ENCODE measurements at places on chromosomes 7 and 10.

DNA sequence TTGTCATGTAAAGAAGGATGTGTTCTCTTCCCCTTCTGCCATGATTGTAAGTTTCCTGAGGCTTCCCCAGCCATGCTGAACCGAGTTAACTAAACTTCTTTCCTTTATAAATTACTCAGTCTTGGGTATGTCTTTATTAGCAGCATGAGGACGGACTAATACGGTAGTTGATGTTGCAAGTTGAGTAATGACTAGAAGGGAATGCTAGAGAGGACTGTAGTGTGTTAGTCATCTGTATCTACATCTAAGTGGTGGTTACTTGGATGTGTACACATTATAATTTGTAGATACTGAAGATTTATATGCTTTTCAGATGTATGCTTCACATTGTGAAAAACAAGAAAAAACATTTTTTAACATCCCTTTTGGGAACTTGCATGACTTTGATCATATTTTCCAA, 244.6 kb downstream of the POLR1F start:
- DNase-seq: no peak

DNA sequence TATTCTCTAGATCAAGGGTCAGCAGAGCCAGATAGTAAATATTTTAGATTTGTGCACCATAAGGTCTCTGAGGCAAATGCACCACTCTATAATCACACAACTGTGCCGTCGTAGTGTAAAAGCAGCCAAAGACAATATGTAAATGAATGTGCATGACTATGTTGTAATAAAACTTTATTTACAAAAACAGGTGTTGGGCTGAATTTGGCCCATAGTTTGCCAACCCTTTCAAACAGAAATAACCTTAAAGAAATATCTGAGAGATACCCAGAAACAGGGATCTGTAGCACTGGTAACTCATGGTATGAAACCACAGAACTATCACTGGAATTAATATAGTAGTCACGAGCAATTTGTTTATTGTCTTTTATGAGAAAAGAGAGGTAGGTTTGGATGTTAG, 86.0 kb downstream of the ARID5B start:
- DNase-seq: no peak

GRCh38 chr10:125064681-125065492, 95.5 kb downstream of the CTBP2 start:
- DNase-seq: no peak

GRCh38 chr7:18208921-18209320, 181.3 kb upstream of the PRPS1L1 start:
- DNase-seq: no peak

DNA sequence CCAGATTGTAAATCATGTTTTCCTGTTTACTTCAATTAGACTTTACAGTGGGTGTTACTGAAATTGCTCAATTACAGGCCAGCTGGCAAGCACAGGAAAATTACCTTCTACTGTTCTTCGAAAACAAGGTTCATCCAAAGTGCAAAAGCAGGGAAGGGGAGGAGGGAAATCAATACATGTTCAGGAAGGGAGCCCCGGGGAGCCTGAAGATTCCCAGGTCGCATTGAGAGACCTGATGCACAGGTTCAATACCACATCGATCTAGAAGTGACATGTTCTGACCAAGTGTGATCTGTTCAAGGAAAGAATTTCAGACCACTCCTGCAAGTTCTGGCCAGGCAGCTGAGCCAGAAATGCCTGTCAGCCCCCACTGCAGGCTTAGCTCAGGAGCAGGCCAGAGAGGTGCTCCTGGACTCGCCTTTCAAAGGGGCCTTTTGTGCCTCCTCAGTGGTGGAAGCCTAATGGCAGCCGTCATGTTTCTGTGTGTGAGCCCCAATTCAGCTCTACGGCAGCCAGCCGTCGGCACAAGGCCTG, 35.9 kb downstream of the FAM53B start:
- no peak for DNase-seq

DNA sequence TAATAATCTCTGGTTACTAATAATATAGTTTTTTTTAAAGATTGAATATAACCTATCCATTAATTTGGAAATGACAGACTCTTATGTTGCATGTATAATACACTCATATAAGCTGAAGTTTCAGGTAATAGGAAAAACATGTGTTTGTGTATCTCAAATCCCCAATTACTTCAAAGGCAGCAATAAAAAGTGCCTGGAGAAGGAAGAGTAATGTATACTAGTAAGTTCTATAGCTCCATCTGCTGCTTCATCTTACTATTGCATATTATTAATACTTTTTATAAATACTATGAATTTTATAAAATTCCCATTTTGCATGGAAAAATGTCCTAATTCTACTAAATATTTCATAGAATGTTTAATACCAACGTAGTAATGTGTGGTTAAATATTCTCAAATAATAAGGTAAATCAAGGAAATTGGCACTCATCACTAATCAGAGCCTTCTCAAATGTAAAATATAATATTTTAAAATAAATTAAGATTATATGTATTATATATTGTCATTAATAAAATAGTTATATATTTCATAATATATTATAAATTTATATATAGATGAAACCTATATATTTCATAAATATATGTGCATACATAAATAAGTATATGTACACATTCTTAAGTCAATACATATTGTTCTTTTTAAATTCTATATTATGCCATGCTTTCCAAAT, 311.9 kb downstream of the HGF start:
- DNase-seq: no peak
